ENCODE measurements at places on chromosomes 6 and 20.

DNA sequence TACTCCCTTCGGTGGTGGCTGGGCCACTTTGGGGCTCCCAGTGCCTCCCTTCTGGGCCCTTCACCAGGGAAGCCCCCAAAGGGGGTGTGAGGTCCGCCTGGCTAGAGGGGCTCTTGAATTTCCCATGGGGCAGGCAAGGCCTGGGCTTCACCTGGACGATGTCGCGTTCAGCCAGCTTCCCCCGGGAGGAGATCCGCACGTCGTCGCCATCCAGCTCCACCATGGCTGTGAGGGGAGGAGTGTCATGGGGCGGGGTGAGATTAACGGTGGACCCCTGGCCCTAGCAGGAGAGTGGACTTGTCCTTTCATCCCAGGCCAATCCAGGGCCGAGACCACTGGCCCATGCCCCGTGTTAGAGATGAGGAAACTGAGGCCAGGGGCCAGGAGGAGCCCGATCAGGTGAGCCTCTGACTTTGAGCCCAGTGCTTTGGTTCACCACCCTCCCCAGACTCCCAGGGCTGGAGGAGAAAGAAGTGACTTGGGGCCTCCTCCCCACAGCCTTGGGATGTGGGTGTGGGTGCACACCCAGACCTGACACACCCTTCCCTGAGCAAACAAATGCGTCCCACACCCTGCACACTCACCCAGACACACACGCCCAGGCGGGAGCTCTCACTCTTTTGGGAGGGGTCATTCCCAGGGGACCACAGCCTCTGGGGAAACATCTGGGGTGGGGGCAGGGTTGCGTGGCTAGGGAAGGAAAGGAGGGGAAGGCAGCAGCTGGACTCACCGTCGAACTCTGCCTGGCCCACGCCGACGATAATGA lies 46.1 kb downstream of the RAB44 start:
- DNase-seq: no peak

DNA sequence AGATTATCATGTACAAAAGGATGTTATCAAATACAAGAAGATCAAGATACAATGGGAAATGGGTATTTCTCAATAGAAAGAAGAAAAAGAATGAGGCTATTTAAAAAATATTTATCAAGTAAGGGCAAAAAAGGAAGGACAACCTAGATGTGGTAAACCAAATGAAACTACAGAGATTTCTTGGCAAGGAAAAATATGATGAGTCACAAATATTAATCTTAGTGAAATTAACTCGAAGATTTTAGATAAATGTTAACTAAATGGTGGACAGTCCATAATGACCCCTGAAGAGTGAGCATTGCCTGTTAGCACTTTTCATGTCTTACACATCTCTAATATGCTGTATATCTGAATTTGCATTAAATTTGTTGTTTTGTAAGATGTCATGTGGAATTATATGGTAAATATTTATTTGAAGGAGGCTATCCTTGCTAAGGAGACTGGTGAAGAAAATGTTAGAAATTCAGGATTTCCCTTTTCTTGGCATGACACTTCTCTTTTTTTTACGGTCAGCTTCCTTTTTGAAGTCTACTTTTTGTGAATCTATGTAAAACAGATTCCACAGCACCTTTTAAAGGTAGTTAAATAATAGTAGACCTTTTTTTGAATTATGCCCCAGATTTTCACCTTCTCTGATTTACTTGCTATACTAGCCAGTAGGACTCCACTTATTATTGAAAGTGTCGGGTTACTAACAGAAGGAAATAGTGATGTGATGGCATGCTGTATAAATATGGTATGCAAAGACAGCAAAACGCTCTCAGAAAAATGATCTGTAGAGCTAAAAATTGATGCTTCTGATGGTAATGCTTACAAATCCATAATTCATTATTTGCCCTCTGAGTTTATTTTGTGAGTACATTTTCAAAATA lies 120.5 kb downstream of the HIVEP1 start:
- no peak for DNase-seq

- no peak for DNase-seq
These were observed 19.9 kb downstream of the PREP start for GRCh38 chr6:105382958-105383357.

DNA sequence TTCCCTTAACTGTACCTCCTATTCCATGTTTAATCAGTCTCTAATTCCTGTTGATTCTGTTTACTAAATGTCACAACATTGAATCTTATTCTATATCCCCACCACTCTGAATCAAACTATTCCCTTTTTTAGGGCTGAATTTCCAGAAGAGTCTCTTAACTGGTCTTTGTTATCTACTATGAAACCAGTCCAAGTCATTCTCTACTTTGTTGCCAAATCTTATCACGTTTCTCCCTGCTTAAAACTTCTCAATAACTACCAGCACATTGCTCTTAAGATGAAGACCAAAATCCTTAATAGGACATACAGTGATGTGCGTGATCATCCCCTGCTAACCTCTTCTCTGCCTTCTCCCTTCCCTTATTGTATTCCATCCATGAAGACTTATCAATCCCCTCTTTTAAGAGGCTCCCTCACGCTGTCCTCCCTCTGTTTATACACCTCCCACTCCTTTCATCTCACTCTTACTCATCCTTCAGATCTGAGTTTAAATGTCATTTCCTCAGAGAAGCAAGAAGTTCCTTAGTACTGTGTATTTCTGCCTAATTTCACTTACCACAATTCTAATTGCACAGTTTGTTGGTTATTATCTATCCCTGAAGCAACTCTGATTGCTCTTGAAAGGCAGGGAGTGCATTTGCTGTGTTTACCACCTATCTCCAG lies 143.0 kb upstream of the AHI1 start:
- DNase-seq: no peak

DNA sequence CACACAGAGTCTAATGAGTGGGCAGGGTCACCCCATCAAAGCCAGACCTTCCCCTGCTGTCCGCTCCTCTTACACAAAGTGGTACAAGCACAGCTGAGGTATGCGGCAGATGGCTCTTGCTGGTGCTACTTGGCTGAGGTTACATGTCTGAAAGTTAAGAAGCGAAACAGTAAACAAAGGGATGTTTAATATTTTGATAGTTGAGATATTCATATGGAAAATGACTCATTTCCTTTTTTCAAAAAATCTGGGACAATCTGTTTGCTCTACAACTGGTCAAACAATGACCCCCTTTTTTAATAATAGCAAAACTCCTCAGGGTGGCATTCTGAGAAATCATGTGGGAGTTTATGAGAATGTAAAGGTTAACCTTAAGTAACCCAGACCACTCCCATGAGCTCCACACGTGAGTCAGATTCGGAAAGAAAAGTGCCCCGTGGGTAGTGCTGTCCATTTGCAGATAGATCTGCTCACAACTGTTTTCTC lies 245.3 kb downstream of the TBXT start:
- DNase-seq: no peak

DNA sequence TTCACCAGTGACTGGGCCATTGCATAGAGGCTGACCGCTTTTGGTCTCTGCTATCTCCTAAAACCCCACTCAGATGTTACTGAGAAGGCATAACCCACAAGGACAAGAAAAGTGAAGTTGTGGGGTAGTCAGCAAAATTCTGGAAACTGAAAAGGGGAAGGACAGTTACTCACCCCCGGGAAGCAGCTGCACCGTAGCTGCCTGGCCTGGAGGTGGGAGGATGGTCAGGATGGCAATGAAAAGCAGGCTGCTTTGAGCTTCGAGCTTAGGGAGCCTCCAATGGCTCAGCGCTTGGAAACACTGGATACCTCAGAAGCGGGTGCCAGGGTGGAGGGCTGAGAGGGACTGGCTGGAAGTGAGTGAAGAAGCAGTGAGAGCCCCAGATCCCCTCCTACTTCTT lies 56.0 kb downstream of the KCNK5 start:
- DNase-seq: no peak

GRCh38 chr6:105431226-105431625 lies 28.3 kb upstream of the PREP start:
- DNase-seq: no peak

DNA sequence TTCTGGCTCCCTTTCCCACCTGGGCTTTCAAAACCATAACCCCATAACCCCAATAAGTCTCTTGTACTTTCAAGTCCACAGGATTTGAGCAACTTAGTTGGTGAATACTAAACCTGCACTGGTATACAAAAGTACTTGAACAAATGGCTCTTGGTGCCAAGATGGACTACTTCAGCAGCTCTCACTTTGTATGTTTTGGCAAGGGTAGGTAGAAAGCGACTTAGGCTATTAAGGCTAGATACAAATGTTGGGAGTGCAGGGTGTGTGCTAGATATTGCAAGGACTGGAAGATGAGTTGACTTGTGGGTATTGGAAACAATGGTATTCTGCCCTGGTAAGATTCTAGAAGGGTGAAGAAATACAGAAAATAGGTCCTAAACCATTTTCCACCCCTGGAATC lies 182.6 kb upstream of the MOCS1 start:
- no peak for DNase-seq

- no peak for DNase-seq
These were observed 780 bp upstream of the KIAA0319 start for GRCh38 chr6:24646771-24647170.

DNA sequence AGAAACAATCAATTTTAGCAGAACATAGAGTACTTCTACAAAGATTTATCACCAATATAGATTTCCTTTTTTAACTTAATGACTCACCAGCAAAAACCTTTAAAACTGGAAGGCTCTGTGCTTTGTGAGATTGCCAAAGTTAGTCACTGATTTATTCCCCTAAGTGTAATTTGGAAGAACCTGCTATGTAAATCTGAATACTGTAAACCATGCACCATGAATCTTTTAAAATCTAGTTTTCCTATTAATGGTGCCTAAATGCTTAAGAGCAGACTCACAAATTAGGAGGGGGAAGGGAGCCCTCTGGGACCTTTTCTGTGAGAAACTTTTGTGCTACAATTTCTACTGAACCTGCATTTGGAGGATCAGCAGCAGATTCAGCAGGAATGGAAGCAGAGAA lies 57.8 kb upstream of the PNRC1 start:
- no peak for DNase-seq

All from cortex of kidney (tissue), 1 donor.